Dermis blood vessel endothelial cell (primary cell): ENCODE measurements at places on chromosomes 16 and 17.

DNA sequence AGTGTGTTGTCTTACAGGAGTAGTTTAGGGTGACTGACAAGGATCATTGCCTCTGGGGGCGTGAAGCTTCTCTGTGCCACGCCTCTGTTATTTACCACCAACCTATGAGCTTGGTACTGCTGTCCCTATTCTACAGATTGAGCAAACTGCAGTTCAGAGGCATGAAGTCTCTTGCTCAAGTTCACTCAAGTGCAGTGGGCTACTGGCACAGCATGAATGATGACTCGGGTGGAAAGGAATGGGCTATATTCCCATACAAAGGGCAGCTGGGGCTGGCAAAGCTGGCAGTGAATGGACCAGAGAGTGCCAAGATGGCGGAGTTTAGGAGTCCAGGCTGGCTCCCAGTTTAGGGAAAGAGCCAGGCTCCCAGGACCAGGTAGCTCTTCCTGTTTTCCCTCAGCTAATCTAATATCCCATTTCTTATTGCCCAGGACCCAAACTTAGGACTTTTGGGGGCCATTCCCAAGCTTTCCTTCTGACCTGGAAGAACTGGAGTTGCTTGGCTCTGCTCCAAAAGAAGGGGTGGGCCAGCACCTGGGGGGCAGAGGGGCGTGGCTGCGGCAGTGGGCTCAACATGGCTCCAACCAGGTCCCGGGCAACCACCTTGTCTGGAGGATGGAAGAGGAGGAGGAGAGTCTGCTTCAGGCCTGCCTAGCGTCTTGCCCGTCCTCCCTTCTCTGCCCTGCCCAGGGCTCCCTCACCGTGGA, 12.9 kb downstream of the PLK1 start:
- no peak for DNase-seq

DNA sequence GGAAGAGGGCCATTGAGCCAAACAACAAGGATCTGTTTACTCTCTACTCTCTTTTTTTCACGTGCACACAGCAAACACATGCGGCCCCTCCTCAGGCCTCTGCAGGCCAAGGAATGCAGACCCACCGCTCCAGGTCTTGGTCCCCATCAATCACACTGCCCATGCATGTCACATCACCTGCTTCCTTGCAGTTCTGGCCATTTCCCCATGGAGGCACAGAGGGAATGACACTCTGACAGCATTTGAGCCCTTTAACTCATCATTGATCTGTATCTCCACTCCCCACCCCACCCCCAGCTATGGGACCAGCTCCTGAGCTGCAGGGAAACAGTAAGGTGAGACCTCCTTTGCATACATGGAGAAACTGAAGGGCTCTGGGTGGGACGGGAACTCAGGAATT, 45.9 kb upstream of the MEIOC start:
- no peak for DNase-seq

DNA sequence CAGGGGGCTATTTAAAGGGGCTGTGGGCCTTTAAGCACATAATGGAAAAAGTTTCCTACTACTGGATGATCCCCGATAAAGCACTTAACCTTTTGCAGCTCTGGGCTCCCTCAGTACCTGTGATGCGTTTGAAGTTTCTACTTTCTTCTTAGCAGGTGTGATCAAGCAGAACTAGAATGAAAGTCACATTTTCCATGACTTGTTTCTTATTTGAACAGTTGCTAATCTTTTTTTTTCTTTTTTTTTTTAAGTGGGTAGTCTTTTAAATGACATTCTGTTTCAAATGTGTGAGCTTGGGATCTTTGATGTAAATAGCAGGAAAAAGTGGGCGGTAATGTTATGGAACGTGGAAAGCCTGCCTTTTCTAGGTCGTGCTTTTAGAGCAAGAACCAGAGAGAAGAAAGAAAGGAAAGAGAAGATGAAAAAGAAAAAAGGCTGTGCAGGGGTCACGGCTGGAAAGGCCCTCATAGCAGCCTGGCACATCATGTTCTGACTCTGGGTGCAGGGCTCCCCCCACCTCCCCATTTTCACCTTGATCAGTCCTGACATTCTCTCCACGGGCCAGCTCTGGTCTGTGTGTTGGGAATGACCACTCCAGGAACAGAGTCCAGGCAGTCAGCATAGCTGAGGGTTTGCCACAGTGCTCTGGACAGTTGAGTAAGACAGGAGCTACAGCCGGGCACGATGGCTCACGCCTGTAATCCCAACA, 150.6 kb downstream of the CLEC16A start:
- no peak for DNase-seq

DNA sequence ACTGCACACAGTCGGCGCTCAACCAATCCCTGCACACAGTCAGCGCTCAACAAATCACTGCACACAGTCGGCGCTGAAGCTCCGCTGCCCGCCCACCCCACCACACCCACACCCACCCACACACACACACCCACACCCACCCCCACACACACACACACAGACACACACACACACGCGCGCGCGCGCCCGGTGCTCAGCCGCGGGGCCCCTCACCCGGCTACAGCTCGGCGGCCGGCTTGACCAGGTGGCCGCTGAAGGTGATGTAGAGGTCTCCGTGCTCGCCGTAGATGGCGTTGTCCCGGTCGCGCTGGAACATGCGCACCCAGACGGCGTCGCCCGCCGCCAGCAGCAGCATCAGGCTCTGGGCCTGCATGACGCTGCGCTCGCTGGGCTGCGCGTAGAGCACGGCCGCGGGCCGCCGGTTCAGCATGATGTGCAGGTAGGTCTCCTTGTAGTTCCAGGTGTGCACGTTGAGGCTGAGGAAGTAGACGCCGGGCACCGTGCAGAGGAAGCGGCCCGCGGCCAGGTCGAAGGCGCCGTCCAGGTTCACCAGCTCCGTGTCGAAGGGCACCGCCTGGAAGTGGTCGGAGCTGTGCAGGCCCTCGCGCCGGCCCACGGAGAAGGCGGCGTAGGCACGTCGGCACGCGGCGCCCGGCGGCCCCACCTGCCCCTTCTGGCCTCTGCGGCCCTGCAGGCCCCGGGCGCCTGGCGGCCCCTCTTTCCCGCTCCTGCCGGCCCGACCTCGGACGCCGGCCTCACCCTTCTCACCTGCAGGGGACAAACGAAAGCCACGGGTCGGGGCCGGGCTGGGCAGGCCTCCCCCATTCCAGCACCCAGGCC, 2.5 kb downstream of the C1QTNF8 start:
- DNase-seq = peak; percentile 19

- no peak for DNase-seq
Measured at GRCh38 chr17:67020293-67020766, 24.0 kb upstream of the CACNG1 start.

- peak; percentile 67 for DNase-seq
Measured at GRCh38 chr16:50611332-50611934, 63.2 kb downstream of the NKD1 start.

GRCh38 chr16:72956124-72957064, 91.5 kb downstream of the ZFHX3 start:
- no peak for DNase-seq

DNA sequence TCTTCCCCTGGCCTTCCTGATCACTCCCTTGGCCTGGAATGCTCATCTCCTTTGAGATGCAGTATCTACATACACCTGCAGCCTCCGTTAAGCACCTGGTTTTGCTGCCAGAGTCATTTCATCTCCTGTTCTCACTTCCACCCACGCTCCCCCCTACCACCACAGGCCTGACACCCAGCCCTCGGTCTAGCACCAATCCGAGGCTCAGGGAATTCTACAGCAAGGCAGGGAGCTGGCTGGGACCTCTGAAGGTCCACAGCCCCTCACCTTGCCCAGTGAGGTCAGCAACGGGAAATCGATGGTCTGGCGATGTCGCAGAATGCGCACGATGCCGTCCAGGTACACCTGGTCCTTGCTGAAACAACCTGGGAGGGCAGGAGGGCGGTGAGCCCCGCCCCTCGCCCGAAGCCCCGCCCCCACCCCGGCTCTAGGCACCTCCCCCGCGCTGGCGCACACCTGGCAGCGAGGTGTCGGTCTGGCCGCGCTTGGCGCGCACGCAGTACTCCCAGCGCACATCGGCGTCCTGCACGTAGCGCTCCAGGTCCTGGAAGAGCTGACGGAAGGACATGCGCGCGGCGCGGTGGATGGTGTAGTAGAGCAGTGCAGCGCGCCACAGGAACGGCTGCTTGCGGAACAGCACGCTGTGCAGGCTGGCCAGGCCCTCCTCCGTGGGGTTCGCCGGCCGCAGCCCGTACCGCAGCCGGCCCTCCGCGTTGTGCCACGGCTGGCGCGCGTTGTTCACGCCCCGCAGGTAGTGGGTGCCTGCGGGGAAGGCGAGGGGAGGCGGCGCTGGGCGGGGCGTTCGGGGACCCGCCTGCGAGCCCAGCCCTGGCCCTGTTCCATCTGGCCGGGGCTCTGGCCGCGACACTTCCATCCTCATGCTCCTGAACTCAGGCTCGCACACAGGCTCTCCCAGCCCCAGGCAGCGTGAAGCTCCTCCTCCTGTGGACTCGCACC, 5.7 kb downstream of the MATCAP1 start:
- DNase-seq = peak; percentile 66

DNA sequence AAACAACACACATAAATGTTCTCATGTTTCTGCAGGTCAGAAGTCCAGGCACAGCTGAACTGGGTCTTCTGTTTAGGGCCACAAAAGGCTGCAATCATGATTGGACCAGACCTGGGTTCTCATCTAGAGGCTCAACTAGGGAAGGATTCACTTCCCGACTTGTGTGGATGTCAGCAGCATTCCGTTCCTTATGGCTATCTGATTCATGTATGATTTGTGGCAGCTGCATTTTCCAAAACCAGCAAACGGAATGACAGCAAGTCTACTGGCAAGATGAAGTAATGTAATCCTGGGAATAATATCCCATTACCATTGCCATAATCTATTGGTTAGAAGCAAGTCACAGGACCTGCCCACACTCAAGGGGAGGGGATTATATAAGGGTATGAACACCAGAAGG, 22.1 kb downstream of the CEP112 start:
- DNase-seq = no peak

DNA sequence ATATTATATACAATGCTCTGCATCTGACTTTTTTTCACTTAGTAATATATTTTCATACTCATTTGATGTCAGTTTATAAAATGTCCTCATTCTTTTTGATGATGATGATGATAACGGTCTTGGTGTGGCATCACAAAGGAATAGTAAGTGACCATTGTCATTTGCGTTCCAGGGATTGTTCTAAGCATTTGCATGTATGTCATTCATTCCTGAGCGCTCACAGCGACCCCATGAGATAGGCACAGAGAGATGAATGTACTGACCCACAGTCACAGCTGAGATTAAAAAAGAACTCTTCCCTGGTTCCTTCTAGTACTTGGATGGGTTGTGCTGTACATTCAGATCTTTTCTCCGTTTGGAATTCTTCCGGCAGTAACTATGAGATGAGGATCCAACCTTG, 21.2 kb upstream of the MSI2 start:
- no peak for DNase-seq

- no peak for DNase-seq
Measured at GRCh38 chr17:36944553-36944952, 4.2 kb upstream of the AATF start.

DNA sequence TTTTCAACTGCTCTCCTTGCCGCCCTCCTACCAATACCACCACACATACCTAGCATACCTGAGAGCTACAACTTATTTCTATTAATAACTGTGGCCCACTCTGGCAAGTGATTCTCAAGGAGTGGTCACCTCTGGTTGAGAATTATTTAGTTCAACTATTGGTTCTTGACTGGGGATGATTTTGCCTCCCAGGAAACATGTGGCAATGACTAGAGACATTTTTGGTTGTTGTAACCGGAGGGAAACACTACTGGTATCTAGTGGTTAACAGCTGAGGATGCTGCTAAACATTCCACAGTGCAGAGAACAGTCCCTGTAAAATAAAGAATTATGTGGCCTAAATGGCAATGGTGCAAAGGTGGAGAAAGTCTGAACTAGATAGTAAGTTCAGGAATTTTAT, 96.7 kb downstream of the TRIM37 start:
- no peak for DNase-seq

DNA sequence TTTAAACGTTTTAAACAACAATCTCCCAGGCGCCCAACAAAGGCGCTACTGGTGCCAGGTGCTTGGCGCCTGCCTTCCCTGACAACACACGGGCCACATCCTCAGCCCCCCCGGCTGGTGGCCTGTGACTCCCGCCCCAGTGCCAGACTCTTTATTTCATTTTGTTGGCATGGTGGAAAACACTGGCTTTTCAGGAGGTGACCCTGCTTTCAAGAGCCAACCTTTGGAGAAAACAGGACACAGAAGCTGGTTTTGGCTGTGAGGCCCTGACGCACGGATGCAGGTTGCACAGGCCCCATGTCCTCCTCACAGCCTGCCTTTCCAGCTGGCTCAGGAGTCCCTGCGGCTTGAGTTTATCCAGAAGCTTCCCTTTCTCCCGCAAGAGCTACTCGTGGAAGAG, 100.0 kb downstream of the METRNL start:
- DNase-seq = peak; percentile 50

GRCh38 chr17:34716291-34716690, 136.9 kb downstream of the TMEM132E start:
- no peak for DNase-seq

GRCh38 chr17:57868910-57869616, 19.2 kb upstream of the MRPS23 start:
- no peak for DNase-seq

DNA sequence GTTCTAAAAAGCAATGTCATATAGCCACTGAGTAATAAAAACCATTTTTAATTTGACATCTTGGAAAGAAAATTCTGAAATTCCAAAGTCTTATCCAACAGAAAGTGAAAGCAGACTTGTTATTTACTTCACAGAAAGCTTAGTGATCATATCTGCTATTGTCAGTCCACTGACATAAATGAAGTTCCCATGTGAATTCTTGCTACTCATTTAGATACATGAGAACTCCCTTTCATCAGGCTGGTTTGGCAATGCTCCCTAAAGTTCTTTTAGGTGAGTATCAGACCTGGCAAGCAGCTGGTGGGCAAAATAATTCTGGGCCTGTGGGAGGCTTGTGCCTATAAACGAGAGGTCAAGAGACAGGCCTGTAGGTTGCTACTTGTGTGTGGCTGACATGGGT, 23.4 kb downstream of the NME2 start:
- DNase-seq = no peak

- DNase-seq = no peak
Measured at GRCh38 chr16:17147942-17148341, 322.8 kb downstream of the XYLT1 start.

DNA sequence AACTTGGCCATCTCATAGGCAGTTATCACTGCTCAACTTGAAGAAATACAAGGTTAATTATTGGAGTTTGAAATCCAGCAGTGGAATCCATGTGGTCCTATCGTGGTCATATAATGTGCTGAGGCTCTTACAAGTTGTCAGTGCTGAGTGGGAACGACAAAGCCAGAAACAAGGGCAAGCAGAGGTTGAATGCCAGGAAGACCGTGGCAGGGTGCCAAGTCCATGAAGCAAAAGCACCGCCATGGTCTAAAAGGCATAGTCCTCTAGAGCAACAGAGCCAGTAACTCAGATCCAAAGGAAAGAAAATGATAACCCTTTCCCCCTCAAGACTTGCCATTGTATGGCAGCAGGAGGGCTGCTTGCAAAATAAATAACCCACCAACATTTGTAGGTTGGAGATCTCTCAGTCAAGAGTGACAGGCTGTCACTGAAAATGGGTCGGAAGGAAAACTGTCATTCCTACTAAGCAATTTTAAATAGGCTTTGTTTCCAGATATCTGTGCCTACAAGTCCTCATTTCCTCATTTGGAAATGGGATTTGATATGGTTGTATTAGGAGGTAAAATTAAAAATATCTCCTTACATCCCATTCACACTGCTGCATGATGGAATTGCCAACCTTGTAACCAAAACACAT, 36.4 kb upstream of the HSBP1 start:
- DNase-seq = peak; percentile 86
